ENCODE measurements at places on chromosomes 11 and 22.

DNA sequence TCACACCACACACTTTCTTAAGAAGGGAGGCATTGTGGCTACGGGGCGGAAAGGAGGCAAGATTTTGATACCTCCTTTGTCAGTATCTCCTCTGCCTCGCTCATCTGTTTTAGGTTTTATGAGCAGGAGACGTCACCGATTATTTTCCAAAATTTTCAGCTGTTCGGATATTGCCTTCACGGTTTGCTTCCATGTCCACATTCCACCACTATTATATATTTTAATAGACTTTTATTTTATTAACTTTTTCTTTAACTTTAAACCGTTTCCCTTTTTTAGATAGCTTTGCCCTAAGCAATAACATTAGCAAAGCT lies 33.7 kb upstream of the CREB3L1 start:
- no peak for DNase-seq

- no peak for DNase-seq
These were observed 74.6 kb downstream of the CELSR1 start for GRCh38 chr22:46462726-46463371.

- no peak for DNase-seq
These were observed 396 bp downstream of the CCDC157 start for GRCh38 chr22:30357236-30357570.

DNA sequence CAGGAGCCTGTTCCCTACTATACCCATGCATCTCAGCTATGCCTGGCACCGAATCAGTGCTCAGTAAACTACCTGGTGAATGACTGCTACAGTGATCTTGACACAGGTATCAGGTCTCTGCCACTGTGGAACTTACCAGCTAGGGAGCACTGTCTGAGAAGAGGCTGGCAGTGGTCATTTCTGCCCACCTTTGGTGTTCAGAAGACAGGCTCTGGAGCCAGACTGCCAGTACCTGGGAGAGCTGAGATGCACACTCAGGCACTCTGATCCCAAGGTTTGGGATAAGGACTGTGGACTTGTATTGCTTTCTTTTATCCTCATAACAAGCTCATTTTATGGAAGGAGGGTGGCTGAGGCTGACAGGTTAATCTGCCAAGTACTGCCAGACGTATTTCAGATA lies 52.7 kb downstream of the SYN3 start:
- no peak for DNase-seq

DNA sequence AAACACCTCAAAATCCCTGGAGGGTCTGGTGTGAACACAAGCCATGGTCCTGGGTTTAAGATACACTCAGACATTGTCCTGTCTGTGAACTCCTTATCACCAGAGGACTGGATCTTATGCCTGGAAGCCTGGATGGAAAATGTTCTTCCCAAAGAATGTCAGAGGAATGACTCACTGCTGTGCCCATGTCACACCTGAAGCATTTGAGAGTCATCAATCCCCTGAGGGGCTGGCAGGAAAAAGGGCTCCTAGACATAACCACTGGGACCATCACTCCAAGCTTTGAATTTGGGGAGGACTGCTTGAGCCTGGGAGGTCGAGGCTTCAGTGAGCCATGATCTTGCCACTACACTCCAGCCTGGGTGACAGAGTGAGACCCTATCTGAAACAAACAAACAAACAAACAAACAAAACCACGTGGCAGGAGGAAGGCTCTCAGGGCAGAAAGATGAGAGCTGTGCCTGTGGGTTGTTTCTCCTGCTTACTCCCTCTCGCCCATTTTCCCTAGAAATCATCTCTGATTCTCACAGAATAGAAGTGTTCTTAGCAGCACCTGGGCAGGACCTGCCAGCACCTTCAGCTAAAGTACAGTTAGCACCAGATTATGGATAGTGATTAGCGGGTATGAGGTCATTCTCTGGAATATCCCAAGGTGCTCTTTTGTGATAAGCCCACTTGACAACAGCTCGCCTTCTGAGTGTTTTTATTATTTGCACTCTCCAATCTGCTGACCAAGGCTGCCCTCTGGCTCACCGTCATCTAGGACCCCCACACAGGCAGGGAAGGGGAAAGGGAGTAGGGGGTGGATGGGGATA lies 11.9 kb upstream of the PRG2 start:
- no peak for DNase-seq

- no peak for DNase-seq
These were observed 344.3 kb downstream of the BRD1 start for GRCh38 chr22:49483281-49483870.

DNA sequence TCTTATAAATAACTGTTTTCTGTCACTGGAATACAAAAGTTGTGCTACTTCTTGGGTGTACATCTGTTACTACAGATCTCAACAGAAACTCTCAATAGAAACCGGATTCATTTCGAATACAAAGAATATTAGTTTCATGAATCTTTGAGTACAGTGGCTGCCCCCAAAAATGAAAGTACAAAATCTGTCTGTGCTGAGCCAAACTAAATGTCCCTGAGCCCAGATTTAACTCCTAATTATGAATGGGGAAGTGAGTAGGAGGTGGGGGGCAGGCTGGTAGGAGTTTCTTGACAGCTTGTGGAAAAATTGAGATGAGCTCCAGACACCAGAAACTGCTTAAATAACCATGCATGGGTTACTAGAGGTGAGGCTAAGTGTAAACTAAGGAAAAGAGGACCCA lies 41.6 kb downstream of the PITPNB start:
- DNase-seq = no peak

GRCh38 chr11:84310268-84310667 lies 1024.1 kb upstream of the CCDC90B start:
- no peak for DNase-seq

DNA sequence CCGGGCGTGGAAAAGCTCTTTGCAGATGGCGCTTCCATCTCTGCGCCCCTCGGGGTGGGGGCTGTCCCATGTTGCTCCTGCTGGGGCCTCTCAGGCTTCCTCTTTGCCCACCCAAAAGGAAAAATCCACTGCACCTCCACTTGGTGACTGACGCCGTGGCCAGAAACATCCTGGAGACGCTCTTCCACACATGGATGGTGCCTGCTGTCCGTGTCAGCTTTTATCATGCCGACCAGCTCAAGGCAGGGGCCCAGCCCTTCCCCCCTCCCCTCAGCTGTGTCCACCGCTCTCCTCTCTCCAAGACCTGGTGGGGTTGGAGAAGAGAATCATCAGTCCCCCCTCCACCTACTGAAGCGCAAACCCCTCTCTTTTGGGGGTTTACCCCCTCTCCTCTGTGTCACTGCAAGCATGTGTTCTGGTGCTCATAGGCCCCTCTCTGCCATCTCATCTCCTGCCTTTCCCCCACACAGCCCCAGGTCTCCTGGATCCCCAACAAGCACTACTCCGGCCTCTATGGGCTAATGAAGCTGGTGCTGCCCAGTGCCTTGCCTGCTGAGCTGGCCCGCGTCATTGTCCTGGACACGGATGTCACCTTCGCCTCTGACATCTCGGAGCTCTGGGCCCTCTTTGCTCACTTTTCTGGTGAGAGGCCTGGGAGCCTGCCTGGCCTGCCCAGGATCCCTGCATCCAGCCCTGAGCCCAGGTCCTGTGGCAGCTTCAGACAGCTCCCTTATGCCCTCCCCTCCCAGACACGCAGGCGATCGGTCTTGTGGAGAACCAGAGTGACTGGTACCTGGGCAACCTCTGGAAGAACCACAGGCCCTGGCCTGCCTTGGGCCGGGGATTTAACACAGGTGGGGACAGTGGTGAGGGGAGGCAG lies 1.8 kb downstream of the LARGE2 start:
- no peak for DNase-seq

GRCh38 chr22:36252754-36253522 lies at the start of gene APOL1:
APOL1 (plus strand) TSS chr22:36253133; CDS start chr22:36254956, 1,823 bp downstream.
- DNase-seq = no peak

DNA sequence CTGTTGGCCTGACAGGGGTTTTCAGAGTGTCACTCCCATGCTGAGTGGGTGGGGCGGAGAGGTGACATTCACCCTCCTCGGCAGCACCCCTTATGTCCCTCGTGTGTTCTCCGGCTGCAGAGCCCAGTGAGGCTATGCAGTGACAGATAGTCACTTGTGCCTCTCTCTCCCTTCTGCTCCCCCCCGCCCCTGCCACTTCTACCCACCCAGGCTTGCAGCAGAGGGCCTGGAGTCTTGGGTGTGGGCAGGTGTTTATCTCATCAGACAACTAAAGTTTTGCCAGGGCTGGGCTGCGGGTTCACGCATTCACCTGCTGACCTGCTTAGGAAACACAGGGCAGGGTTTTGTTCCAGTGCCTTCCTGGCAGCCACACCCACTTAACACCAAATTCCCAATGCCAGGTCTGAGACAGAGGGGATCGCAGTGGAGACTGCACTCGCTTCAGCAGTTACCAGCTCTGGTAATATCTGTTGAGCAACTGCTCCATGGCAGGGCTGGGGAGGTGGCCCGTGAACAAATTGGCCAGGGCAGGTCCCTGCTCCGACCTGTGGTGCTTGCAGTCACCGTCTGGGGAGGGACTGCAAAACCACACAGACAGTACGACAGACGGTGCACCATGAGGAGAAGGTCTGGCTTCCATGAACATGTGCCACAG lies 50.5 kb upstream of the ADA2 start:
- no peak for DNase-seq

DNA sequence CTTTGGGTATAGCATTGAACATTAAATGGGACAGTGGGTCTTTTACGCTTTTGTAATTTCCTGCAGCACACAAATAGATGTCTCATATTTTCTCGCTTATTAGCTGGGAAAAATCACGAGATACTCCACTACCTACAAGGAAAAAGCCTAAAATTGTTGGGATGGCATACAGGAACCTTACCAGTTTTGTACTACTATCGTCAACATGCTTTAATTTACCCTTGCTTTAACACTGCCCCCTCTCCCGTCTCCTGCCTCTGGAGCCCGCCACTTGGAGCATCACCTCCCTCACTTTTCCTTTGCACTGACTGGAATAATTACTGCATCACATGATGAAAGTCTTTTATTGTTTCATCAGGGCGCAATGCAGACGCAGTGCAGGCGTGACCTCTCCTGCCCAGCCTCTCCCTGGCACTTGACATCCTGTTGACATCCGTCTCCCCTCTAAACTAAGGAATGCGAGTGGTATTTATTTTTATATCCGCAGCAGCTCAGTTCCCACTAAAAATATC lies 1.0 kb upstream of the FNBP4 start:
- DNase-seq = no peak

GRCh38 chr11:64263947-64264317 lies 12.6 kb downstream of the PLCB3 start:
- no peak for DNase-seq

DNA sequence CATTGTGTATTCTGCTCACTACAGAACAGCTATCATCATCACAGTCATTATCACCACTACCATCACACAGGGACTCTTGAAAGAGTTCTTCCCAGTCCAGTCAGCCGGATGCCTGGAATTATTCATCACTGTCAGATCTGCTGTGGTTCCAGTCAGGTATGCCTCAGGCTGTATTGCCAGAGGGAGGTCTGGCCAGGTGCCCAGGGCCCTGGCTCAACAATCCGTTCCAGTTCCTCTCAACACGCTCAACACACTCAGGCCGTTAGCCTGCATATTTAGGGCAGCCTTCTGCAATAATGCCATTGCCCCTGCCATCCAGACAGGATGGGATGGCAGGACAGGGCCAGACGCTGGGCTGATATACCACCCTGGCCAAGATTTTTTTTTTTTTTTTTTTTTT lies 28.6 kb upstream of the RASL10A start:
- DNase-seq = no peak

DNA sequence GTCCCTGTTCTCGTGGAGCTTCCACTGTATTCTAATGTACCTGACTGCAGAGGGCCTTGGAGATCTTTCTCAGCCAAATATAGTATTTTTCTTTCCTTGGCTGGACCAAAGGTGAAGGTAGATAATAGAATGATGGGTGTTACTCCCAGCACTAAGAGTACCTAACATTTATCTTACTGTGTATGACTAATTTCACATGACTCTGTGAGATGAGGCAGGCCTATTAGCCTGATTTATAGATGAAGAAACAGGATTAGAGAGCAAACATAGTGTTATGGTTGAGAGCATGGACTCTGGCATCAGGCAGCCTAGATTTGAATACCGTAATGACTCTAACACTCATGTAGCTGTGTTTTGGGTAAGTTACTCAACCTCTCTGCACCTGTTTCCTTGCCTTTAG lies 2.7 kb downstream of the ACO2 start:
- no peak for DNase-seq

DNA sequence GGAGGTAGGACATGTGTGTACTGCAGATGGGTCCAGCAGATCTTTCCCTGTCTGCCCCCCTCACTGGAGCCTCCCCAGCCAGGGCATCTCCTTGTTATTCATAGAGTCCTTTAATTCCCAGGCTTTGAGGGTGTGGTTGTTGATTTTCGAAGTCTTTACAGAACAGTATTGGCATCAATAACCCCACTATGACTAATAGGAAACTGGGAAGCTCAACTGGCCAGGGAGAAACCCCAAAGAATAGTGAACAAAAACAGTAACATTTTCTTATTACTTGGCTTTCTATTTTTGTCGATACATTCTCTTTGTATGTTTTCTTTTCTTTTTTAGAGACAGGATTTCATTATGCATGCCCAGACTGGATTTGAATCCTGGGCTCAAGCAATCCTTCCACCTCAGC lies 57.9 kb downstream of the NF2 start:
- DNase-seq = no peak

GRCh38 chr22:45263463-45264269 lies 21.1 kb upstream of the UPK3A start:
- DNase-seq = no peak

DNA sequence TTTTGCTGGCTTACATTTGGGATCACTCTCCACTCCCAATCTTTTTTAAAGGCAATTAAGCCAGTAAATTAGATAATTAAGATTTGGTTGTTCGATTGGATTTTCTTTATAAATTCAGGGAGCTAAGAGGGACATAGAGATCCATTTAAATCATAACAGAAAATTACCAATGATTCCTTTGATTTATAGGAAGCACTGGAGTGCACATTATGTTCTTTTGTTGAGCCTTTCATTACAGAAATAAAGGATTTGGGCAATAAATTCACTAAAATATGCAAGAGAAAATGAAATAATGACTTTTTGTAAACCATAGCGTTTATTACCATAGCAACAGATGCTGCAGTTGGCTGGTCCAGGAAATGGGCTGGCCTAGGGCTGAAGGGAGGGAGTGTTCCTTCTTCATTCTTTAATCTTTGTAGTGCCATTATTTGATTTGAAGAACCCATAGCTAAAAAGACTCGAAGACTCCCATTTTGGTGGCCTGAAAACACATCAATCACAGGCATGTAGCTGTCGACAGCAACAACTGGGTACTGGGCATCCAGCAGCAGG lies 73.0 kb downstream of the C2CD3 start:
- no peak for DNase-seq

DNA sequence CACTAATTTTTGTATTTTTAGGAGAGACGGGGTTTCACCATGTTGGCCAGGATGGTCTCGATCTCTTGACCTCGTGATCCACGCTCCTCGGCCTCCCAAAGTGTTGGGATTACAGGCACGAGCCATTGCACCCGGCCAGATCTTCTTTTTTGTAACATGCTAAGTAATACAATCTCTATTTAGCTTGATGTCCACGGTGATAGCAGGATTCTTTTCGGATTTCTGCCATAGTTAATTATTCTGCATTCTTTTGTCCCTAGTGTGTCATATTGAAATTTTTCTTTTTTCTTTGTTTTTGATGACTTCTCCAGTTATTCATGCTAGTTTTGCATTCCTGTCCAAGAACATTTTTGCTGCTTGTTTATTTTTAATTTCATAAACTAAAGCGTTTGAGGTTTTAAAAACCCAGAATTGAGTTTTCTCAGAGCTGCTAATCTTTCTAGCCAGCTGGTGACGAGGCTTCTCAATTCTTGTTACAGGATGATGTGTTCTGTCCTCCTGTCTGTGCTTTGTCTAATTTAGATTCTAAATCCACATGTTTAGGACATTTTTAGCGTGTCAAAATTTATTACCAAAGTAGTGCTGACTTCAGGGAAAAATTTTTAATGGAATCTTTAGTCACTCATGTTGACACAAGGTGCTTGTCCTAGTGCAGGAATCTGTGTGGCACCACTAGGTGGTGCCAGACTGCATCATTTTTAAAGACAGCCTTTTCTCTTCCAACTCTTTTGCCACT lies 21.8 kb downstream of the NF2 start:
- no peak for DNase-seq
